Renal cortical epithelial cell (primary cell): ENCODE measurements at places on chromosomes 16 and 17. TPM values are rescaled to one million over a fixed set of nuclear protein-coding genes. Genes with fewer than 3 reads are reported as not detected.

DNA sequence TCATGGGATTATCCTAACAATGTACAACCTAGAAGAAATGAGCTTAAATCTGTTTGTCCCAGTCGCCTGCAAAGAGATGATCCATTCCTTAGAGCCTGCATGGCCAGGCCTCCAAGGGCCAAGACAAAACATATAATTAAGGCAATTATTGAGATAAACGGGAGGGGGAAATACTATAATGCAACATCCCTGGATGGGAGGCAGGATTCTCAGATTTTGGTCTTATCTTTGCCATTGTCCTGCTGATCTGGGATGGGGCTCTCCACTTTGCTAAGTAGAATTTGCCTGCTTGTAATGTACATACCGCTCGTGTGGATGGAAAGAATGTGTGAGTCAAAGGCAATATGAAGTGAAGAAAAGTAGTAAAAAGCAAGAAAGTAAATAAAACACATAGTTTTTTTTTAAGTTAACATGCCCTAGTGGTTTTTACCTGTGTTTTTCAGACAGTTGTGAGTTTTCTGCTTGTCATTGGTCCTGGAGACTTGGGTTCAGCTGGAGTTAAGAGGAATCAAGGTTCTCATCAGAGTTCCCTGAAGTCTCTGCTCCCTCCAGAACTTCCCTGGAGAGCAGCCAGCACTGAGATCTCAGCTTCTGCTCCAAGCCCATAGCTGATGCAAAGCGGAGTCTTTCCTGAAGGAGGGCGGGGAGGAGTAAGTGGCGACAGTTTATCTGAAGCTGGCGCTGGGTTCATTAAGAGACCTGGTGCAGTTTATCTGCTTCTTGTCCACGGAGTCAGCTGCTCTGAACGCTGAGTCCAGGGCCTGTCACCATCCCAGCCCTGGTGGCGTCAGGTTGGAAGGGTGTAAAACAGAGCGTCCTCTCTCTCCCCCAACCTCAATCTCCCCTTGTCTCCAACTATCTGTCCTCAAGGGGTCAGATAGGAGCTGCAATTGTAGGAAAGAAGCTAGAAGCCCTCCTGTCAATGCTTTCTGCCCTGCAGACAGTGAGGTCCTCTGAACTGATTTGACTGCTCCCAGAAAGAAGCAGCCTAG, 30.1 kb downstream of the HOXB1 start:
- no peak for DNase-seq

GRCh38 chr17:44171931-44172455, 1.5 kb downstream of the ASB16 start:
- no peak for DNase-seq

DNA sequence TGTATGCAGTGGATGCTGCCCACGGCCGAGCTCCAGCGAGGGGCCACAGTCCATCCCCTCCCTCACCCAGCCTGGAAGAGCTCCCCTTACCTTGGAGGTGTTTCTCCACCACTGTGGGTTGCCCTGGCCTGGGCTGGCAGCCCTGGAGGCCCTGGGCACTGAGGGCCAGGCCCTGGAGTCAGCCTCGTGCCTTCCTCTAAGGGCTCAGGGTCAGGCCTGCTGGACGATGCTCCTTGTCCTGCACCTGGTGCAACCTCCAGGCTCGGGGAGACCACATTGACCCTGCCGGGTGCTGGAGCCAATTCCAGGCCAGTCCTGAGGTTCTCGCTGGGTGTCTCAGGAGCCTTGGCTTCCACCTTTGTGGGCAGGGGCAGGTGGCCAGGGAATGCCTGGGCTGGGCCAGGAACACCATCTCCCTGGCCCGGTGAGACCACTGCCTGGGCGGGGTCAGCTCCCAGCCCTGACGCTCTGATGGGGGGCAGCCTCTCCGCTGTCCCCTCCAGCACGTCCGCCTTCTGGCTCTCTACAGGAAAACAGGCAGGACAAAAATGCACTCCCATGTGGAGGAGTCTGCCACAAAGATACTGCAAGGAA, 10.4 kb downstream of the MYLK3 start:
- DNase-seq: no peak

DNA sequence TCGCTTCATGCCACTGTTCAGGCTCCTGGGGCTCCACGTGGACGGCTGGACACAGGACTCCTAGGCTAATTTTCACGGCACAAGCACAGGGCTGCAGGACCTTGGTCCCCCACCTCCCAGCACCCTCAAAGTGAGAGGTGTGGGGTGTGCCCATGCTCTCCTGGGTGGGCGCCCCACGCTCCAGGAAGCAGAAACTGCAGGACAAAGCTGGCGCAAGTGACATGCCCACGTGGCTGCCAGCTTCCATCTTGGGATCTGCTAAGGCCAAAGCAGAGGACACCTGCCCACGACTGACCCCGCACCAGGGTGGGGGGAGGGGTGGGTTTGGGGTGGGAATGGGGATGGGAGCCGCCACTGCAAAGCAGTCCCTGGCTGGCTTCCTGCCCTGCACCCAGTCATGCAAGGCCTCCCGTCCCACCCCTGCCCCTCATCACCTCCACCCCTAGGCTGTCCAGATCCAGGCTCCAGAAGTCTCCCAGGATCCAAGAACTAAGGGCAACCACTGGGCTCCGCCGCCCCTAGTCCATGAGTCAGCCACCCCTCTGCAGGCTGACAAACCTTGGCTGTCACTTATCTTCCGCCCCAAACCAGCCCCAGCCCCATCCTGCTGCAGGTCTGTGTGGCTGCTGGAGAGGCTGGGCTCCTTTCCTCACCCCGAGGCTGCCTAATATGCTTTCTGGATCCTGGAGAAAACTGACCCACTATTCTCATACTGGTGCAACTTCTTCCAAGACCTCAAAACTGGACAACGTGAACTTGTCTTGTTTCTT, 11.1 kb downstream of the USP6 start:
- no peak for DNase-seq

GRCh38 chr16:84449156-84450140, 55.0 kb downstream of the MEAK7 start:
- no peak for DNase-seq

DNA sequence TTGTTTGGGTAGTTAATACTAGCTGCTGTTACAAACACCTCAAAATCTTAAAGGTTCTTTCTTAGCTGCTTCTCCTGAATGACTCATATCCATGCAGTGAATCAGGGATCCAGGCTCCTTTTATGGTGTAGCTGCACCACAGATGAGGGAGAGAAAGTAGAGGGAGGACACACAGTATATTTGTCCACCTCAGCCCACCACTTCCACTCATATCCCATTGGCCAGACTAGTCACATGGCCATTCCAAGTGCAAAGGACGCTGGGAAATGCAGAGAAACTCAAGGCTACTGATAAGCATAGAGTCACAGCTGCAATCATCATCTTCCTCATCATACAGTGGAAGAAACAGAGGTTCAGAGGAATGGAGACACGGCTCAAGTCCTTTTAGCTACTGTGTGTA, 63.8 kb downstream of the GSG1L start:
- DNase-seq: no peak

DNA sequence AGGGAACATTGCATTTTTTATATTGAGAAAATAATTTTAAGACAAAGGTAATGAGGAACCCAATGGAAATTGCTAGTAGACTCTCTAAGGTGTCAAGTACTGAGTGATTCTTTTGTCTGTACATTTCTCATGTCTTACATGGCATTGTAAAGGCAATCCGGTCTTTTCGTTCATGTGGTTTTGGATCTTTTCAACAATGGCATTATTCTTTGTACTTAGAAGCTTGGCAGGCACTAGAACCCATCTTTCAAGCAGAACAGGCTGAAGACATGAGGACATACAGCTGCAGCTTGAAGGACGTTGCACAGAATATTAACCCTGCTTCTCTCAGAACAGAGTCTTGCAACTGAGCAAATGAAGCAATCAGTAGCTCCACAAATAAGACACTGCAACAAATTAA, 231.5 kb upstream of the ZFHX3 start:
- no peak for DNase-seq

DNA sequence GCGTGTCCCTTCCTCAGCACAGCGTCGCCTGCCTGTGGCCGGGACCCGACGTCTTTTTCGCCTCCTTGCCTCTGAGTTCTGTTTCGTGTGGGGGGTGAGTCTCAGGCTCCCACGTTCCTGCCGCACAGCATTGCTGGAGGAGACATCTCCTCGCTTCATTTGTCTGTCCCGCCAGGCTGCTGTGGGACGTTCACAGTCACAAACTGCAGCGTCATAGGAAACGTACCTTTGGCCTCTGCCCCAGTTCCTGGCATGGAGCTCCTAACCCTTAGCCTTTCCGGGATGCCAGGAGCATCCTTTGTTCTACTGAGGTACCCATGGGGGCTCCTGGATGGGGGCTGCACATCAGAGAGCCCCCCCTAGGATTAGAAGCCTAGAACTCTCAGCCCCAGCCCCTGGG, 18.2 kb upstream of the CBFA2T3 start:
- no peak for DNase-seq

GRCh38 chr17:31548709-31549108, 157.2 kb downstream of the RAB11FIP4 start:
- no peak for DNase-seq

DNA sequence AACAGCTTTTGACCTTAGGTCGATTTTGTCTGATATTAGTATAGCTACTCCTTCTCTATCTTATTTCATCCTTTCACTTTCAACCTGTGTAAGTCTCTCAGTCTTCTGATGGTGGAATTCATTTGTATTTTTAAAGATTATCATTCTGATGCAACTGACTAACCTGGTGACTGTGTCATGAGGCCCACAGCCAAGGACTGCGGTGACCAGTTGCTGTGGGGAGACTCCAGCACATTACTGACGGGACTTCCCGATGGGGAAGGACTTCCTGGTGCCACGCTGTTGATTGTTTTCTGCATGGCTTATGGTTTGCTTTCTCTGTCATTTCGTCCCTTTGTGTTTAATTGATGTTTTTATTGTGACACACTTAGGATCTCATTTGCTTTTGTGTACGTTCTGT, 34.2 kb downstream of the RMI2 start:
- DNase-seq: peak; percentile 36

DNA sequence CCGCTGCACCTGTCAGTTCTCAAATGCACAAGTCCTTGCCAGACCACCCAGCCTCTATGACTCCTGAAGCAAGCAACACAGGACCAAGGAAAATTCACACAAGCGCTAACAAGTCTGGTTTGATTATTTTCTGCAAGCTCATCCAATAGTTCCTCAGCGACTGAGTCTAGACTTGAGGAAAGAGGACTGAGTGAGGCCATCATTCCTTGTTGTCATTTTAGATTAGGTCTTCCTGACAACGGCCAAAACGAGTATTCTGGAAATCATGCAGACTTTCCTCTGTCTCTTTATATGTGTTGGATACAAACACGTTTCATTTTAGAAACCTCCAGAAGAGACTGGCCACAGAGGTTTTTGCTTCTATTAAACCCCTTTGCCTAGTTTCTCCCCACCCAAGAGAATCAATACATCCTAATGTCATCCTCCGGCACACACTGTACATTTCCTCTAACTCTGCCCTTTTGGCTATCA, 561 bp downstream of the CCDC47 start:
- peak; percentile 33 for DNase-seq

- DNase-seq: peak; percentile 79
Measured at GRCh38 chr17:65183736-65184135, 46.6 kb downstream of the RGS9 start.

- no peak for DNase-seq
Measured at GRCh38 chr16:642189-643049, 791 bp downstream of the MCRIP2 start.

- DNase-seq: no peak
Measured at GRCh38 chr17:77325577-77326075, 184.9 kb downstream of the SEC14L1 start.

DNA sequence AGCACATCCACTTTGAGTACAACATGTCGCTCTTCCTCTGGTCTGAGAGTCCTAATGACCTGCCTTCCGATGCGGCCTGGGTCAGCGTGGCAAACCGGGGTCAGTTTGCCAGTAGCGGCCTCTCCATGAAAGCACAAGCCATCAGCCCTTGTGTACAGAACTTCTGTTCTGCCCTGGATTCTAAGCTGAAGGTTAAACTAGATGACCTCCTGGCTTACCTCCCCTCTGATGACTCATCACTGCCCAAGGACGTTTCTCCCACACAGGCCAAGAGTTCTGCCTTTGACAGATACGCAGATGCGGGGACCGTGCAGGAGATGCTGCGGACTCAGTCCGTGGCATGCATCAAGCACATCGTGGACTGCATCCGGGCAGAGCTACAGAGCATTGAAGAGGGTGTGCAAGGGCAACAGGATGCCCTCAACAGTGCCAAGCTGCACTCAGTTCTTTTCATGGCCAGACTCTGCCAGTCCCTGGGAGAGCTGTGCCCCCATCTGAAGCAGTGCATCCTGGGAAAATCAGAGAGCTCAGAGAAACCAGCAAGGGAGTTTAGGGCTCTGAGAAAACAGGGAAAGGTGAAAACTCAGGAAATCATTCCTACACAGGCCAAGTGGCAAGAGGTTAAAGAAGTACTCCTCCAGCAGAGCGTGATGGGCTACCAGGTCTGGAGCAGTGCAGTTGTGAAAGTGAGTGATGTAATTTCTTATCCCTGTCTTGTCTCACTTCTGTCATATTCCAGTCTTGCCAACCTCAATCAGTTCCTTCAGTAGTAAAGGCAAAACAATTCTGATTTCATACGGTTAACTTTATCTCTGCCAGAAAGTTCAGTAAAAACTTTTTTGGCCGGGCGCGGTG, 8.6 kb downstream of the COG1 start:
- no peak for DNase-seq

- DNase-seq: no peak
Measured at GRCh38 chr17:80220736-80221215, 549 bp downstream of the SLC26A11 start.

CNGB1 gene
- 0.35 and 0.60 TPM in 2 replicates for total RNA-seq

ABCA6 gene
- total RNA-seq: 0.50 TPM in 1 of 2 replicates, not detected in the other

DNAJC7 gene
- total RNA-seq: 67.6 and 107 TPM in 2 replicates

MYL11 gene
- not detected in 2 replicates for total RNA-seq

SAMD14 gene
- 1.2 and 2.3 TPM in 2 replicates for total RNA-seq

TNP2 gene
- total RNA-seq: not detected in 2 replicates

LDHD gene
- total RNA-seq: 1.9 and 4.2 TPM in 2 replicates

HBA1 gene
- not detected in 2 replicates for total RNA-seq
